Erythroblast (primary cell): ENCODE measurements at places on chromosomes 6 and 20.

DNA sequence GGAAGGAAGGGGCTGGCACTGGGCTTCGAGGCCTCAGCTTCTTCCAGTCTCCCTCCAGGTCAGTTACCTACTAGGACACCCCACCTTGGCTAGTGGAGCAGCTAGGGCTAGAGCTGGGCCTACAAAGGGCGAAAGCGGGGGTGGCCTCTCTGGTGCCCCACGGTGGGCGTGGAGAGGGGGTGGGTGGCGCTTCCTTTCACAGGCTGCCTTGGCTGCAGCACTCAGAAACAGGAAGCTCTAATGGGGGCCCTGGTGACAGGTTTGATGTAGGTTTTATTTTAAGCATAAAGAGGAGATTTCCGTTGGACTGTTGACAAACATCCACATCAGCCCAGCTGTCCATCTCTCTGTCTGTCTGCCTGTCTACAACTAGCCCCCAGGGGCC, 13.4 kb downstream of the FAM110A start:
- DNase-seq, result peak; percentile 40

- no peak for DNase-seq
Measured at GRCh38 chr6:30787954-30788353, 43.6 kb upstream of the IER3 start.

DNA sequence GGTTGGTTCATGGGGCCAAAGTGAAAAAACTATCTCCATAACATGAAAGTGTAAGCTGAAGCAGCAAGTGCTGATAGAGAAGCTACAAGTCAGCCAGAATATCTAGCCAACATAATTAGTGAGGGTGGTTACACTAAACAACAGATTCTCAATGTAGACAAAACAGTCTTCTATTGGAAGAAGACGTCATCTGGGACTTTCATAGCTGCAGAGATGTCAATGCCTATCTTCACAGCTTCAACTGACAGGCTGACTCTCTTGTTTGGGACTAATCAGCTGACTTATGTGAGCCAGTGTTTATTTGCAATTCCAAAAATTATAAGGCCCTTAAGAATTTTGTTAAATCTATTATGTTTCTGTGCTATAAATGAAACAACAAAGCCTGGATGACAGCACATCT, 63.2 kb downstream of the GMDS start:
- DNase-seq, result peak; percentile 73

DNA sequence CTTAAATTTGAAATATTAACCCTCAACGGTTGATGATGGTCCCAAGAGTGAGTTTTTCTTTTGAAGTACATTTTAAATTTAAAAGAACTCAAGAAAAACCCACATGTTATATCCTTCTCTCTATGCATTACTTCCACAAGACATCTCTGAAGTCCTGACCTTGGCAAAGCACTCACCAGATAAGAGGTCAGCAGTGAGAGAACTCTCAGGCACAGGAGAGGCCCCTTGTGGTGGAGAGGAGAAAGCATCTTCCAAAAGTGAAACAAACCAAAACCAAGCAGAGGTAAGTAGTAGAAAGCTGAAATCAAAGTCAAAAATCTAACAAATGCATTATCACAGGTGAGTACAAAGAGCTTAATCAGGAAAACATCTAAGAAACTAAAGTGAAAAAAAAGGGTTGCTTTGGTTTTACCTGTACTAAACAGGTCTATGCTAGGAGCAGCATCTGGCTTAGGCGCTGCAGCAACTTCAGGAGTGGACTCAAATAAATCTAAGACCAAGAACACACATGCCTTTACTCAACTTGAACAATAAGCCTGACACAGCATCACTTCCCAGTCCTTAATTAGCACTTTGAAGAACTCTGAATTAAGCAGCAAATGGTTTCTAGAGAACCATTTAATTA, 80.5 kb downstream of the PRSS35 start:
- DNase-seq, result peak; percentile 24

- DNase-seq, result no peak
Measured at GRCh38 chr20:24963672-24964505, 14.8 kb downstream of the CST7 start.

- no peak for DNase-seq
Measured at GRCh38 chr6:129346964-129347363, 363.0 kb downstream of the ARHGAP18 start.

GRCh38 chr20:22207280-22207679, 377.1 kb downstream of the FOXA2 start:
- DNase-seq, result no peak

DNA sequence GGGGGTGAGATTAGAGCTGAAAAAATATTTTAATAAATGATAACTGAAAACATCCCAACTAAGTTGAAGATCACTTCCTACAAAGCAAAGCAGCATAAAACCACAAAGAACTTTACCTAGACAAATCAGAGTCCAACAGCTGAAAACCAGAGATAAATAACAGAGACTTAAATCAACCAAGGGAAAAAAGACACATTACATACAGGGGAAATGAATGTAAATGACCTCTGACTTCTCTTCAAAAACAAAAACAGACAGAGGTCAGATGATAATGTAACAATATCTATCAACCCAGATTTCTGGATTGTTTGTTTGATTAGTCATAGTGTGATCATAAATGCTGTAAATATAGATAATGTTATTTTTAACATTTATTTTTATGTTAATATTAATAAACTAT, 782.8 kb downstream of the TFAP2A start:
- DNase-seq, result no peak

DNA sequence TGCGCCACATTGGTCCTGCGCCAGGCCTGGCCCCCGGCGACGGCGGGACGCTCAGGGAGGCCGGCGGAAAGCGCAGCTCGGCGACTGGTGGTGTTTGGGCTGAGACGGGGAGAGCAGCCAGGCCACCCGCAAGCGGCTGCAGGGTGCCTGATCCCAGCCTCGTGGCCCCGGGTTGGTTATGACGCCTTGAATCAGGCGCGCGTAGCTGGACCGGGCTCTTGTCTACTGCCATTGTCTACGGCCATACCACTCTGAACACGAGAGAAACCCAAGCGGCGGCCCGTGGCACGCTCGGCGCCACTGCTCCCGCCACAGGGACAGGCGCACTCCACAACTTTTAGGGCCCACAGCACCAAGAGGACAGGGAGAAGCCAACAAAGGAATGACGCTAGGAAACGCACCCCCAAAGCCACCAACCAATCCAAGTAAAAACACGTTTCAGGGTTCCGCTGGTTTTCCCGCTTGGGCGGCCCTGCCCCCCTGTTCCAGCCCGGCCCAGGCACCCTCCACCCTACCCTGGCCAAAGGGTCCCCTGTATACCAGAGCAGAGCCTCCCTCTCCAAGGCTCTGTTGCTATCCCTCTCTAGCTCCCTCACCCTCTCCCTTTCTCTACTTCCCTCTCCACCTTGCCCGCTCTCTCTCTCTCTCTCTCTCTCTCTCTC, 1849.3 kb upstream of the DEFB115 start:
- DNase-seq, result no peak

GRCh38 chr6:159620947-159621346, 72.1 kb downstream of the SOD2 start:
- no peak for DNase-seq

GRCh38 chr6:118872726-118873125, 21.2 kb upstream of the ASF1A start:
- DNase-seq, result no peak

DNA sequence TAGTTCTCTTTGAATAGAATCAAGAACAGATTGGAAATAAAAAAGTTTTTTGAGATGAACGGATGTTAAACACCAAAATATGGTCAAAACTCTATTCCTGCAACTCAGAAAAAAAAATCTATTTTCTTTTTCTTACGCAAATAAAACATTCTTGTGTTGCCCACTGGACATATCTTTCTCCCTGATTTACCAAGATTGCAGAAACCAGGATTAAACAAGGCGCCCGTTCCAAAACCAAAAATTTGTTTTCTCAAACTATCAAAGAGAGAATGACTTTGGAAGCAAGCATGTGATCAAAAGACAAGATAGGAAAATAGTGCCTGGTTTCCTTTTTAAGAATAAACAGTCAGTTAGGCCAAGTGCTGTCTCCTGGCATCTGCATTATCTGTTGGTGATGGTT, 273.1 kb downstream of the CLIC5 start:
- no peak for DNase-seq
